ENCODE measurements at places on chromosomes 16 and 17. TPM values are rescaled to one million over a fixed set of nuclear protein-coding genes. Genes with fewer than 3 reads are reported as not detected.
A peak's percentile ranks its signal among the peaks of the same experiment; 100 is the strongest.

GRCh38 chr16:61957075-61957855 lies 79.0 kb downstream of the CDH8 start:
- no peak for DNase-seq

DNA sequence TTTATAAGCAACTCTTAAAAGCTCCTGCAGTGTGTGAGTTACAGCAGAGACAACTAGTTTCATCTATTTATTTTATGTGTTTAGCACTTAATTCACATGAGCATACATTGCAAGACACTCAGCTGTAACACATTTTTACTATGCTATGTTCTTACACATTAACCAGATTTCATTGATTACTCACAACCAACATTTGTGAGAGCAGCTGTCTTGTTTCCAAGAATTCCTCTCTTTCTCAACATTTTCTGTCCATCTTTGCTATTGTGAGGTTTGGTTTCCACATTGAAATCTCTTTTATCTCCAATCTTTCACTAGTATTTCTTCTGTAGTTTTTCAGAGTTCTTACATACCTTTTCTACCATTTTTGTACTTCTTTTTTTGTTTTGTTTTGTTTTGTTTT lies 51.2 kb downstream of the COPRS start:
- no peak for DNase-seq

Gene DRG2
- 27.7 TPM for total RNA-seq

Gene CCL7
- not detected for total RNA-seq

- DNase-seq = peak; percentile 75
Measured at GRCh38 chr16:72946474-72947194, 101.3 kb downstream of the ZFHX3 start.

DNA sequence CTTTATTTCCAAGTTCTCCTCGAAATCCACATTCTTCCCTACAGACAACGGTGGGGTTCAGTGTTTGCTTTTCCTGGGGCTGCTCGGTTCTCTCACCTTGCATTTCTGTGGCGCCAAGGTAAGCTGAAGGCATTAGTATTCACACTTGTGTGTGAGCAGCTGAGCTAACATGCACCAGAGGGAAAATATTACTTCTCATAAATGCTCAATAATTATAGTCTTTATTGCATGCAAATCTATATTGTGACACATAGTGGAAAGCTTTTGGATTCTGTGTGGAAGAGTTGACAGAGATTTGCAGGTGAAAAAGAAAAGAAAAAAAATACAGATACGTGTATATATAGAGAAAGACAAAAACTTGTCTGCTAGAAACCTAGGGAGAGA lies 411.8 kb downstream of the MAF start:
- no peak for DNase-seq

Gene PRSS21
- not detected for total RNA-seq

Gene CBX2
- total RNA-seq = 1.0 TPM

DNA sequence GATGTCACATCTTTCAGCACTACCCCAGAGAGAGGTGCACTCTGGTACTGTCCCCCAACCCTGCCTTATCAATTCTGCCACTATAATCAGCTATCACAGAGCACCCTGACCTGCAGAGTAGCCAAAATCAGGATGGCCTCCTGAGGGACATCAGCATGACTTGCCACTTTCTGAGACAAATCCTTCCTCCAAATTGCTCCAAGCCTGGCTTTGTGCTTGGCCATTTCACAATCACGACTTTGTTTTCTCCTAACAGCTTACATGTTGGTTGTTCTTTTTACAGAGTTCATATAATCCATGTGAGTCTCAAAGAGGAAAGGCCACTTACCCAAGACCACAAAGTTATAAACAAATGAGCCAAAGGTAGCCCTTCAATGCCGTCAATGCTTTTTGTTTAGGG lies 449.0 kb upstream of the CDH5 start:
- DNase-seq = no peak

- no peak for DNase-seq
Measured at GRCh38 chr17:56125830-56126819, 27.1 kb upstream of the ANKFN1 start.

Gene NECAB2
- total RNA-seq = 0.71 TPM

GRCh38 chr17:81002409-81003361 lies 11.0 kb downstream of the CHMP6 start:
- peak; percentile 91 for DNase-seq

Gene AIPL1
- total RNA-seq = not detected

GRCh38 chr17:78133971-78134898 lies 3.7 kb downstream of the TMC8 start:
- no peak for DNase-seq

Gene FBXO31
- total RNA-seq = 53.1 TPM

Gene SLC5A10
- 0.16 TPM for total RNA-seq

- no peak for DNase-seq
Measured at GRCh38 chr16:89612415-89613166, 851 bp upstream of the DPEP1 start.

Gene FSCN2
- 0.74 TPM for total RNA-seq

DNA sequence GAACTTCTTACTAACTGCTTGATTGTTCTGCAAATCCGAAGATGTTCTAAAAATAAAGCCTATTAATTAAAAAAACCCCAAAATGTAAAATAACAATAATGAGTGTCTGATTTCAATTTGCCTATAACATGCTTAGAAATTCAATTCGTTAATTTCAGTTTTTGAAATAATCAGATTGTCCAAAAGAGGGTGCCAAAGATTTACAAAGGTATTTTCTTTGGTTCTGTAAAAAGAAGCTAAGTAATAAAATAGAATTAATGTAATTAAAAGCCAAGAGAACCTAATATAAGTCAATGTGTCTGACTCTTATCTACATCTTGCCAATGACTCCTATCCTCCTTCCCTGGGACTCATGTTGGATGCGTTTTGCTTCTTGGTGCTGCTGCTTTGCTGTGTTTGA lies 75.0 kb upstream of the CPHXL start:
- DNase-seq = no peak

DNA sequence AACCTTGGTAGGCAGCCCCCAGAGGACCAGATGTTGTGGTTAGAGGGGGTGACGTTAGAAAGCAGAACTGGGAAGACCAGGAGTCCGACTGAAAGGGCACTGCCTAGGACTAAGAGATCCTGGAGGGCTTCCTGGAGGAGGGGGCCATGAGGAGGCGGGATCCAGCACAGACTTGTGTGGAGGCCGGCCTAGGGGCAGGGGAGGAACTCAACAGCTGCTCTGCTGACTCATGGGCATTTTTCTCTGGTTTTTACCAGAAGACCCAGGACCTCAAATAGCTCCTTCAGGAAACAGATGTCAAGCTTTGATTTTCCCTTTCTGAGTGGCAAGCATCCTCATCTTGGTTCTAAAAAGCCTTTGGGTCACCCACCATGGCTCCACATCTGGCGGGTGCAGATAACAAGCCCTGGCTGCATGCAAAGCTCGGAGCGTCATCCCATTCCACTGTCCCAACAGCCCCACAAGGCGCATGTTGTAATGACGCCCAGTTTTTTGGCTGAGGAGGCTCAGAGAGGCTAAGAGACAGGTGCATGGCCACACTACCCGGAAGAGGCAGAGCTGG lies 29.0 kb downstream of the IL21R start:
- DNase-seq = peak; percentile 13

Data from right atrium auricular region (tissue), 2 donors.